CD4-positive, alpha-beta memory T cell (primary cell): ENCODE measurements at places on chromosomes 1 and 21. TPM values are rescaled to one million over a fixed set of nuclear protein-coding genes. Genes with fewer than 3 reads are reported as not detected.
A peak's percentile ranks its signal among the peaks of the same experiment; 100 is the strongest.

DNA sequence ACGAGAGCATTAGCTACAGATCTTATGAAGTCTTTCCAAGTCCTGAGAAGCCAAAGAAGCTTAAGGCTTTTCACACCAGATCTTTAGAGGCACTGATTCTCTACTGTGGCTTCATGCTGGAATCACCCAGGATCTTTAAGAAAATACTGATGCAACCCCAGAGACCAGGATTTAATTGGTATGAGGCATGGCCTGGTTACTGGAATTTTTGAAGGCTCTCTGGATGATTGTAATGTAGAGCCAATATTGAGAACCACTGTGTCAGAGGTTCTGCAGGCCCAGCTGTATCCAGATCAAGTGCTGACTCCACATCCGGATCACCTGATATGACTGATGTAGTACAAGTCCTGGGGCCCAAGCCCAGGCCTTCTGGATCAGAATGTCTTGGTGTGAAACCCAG is 105.7 kb downstream of the PLPPR5 start:
- H3K27ac ChIP-seq = no peak overlapping the region
- no peaks in the 10 kb centered on the region for H3K27me3 ChIP-seq
- no peak for DNase-seq
- H3K4me3 ChIP-seq = no peak overlapping the region

DNA sequence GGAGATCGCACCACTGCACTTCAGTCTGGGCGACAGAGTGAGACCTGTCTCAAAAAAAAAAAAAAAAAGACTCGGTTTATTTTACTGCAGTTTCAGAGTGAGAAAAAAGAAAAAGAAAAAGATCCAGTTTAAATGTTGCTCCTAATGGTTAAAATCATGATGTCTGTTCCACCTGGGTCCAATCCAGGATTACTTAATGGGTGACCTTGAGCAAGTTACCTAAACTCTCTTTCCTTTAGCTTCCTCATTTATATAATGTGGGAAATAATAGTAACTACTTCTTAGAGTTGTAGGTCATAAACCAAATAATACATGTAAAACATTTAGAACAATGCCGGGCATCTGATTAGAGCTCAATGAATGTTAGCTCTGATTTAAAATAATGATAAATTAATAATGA is 19.4 kb upstream of the RNF11 start:
- H3K4me1 ChIP-seq = peaks cover 11% of the 10 kb centered on the region
- H3K36me3 ChIP-seq = no peaks in the 10 kb centered on the region
- H3K4me3 ChIP-seq = no peak overlapping the region
- no peak overlapping the region for H3K27ac ChIP-seq
- H3K27me3 ChIP-seq = no peaks in the 10 kb centered on the region

DNA sequence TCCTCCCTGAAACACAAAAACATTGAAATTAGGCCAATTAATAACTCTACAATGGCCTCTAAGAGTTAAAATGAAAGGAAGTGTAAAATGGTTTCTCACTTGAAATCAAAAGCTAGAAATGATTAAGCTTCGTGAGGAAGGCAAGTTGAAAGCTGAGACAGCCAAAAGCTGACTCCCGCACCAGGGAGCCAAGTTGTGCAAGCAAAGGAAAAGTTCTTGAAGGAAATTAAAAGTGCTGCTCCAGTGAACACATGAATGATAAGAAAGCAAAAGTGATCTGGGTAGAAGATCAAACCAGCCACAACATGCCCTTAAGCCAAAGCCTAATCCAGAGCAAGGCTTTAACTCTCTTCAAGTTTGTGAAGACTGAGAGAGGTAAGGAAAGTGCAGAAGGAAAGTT is 22.8 kb downstream of the CYYR1 start:
- DNase-seq = no peak
- H3K4me3 ChIP-seq = no peak overlapping the region
- H3K4me1 ChIP-seq = no peaks in the 10 kb centered on the region
- H3K36me3 ChIP-seq = no peaks in the 10 kb centered on the region

DNA sequence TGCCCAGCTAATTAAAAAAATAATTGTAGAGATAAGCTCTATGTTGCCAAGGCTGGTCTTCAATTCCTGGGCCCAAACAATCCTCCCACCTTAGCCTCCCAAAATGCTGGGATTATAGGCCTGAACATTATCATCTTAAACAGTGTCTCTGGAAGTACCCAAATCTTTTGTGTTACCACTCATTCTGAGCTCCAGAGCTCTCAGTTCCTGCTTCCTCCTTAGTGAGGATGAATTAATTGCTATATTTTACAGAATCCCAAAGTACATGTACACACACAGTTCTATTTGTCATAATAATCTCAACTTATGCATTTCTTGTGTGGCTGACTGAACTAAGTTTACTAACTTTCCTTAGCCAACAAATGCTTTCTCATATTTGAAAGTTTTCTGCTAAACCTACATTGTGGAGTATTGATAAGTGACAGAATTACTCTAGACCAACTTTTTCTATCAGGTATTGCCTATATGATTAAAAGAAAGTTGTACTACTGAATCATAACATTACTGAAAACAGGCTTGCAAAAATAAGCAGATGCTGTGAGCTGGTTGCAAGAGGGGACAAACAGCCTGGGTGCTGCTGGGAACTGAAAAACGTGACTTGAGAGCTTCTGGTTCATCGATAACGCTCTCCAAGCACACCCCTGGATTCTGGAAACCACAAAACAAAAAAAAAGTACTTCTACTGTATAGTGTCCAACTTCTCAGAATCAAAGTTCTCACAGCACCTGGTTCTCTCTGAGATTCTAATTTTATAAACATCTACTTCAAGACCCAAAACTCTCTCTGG is 15.3 kb downstream of the VAV3 start:
- peaks cover 8% of the 10 kb centered on the region for H3K4me1 ChIP-seq
- H3K4me3 ChIP-seq = no peak overlapping the region
- no peaks in the 10 kb centered on the region for H3K27me3 ChIP-seq
- no peaks in the 10 kb centered on the region for H3K36me3 ChIP-seq
- H3K27ac ChIP-seq = no peak overlapping the region
- no peak for DNase-seq

- DNase-seq = no peak
- H3K36me3 ChIP-seq = no peaks in the 10 kb centered on the region
- H3K4me1 ChIP-seq = peaks cover 4% of the 10 kb centered on the region
- no peak overlapping the region for H3K27ac ChIP-seq
- H3K27me3 ChIP-seq = no peaks in the 10 kb centered on the region
These were observed 370.0 kb upstream of the C1orf174 start for GRCh38 chr1:4269952-4270570.

- no peaks in the 10 kb centered on the region for H3K27me3 ChIP-seq
- H3K4me1 ChIP-seq = no peaks in the 10 kb centered on the region
- H3K4me3 ChIP-seq = no peak overlapping the region
- H3K27ac ChIP-seq = no peak overlapping the region
These were observed 87.5 kb upstream of the RGS1 start for GRCh38 chr1:192488058-192488457.

DNA sequence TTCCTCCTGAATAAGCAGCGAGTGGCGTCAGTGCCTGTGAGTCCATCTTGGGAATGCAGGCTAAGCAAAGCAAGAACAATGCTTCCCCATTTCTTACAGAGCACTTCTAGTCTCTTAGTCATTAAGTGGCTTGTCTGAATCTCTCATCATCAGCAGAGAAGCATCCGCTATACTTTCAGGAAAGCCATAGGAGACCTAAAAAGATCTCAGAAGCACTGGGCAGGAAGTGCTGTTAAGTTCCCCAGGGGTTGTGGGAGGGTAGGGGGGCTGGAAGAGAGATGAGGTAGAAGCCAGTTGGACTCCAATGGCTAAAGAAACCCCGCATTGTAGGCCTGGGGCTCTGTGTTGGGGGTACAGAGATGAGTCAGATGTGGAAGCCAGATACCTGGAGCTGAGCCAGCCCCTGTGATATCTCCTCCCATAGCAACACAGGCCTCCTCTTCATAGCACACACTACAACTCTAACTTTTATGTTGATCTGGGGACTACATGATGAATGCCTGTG is 44.9 kb downstream of the SYT6 start:
- H3K4me3 ChIP-seq = no peak overlapping the region
- no peaks in the 10 kb centered on the region for H3K27me3 ChIP-seq
- DNase-seq = no peak
- H3K27ac ChIP-seq = no peak overlapping the region
- no peaks in the 10 kb centered on the region for H3K4me1 ChIP-seq

- no peak for DNase-seq
- no peaks in the 10 kb centered on the region for H3K36me3 ChIP-seq
- no peak overlapping the region for H3K27ac ChIP-seq
- no peak overlapping the region for H3K4me3 ChIP-seq
- H3K4me1 ChIP-seq = no peaks in the 10 kb centered on the region
These were observed 72.8 kb upstream of the HSD17B7 start for GRCh38 chr1:162717548-162718184.

GRCh38 chr1:31399976-31400375 is 13.0 kb upstream of the SERINC2 start:
- no peaks in the 10 kb centered on the region for H3K36me3 ChIP-seq
- peaks cover 2% of the 10 kb centered on the region for H3K4me1 ChIP-seq
- H3K27me3 ChIP-seq = no peaks in the 10 kb centered on the region
- H3K4me3 ChIP-seq = no peak overlapping the region
- DNase-seq = no peak

- no peaks in the 10 kb centered on the region for H3K27me3 ChIP-seq
- no peak overlapping the region for H3K27ac ChIP-seq
- no peak overlapping the region for H3K4me3 ChIP-seq
- no peaks in the 10 kb centered on the region for H3K36me3 ChIP-seq
- H3K4me1 ChIP-seq = no peaks in the 10 kb centered on the region
These were observed 130.0 kb upstream of the BACE2 start for GRCh38 chr21:41037936-41038335.

- H3K4me3 ChIP-seq = no peak overlapping the region
- no peak for DNase-seq
- no peaks in the 10 kb centered on the region for H3K36me3 ChIP-seq
- H3K4me1 ChIP-seq = no peaks in the 10 kb centered on the region
- no peak overlapping the region for H3K27ac ChIP-seq
These were observed 367.7 kb upstream of the DPYD start for GRCh38 chr1:98288494-98288893.

DNA sequence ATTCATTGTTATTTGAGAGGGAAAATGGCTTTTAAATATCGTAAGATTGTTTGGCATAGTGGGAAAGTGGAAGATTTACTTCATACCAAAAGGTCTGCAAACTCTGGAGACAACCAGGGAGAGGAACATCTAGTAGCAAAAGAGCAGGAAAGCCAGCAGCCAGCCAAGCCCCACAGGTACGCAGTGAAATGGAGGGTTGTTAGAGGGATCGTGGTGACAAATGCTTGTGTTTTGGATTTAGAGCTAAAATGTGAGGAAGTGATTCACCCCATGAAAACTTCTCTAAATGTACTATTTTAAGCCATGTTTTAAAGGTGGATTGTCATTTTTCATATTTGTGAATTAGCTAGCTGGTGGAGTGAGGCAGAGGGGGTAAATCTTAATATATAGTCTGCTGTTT is 69.3 kb downstream of the RPS6KC1 start:
- no peaks in the 10 kb centered on the region for H3K36me3 ChIP-seq

DNA sequence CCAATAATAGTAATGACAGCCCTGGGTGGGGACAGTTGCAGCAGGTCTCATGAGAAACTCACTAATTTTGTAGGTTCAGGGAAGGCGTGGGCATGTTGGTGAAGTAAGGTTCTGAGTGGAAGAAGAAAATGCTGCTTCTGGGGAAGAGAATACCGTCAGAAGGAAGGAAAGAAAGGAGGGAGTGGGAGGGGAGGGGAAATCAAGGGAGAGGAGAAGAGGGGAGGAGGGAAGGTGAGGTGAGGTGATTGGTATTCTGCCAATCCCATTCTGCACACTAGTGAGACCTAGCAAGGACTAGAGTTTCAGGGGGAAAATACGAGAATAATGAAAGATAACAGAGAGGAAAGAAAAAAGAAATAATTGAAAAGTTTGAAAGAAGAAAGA is 32.4 kb upstream of the MGST3 start:
- peaks cover 17% of the 10 kb centered on the region for H3K27me3 ChIP-seq
- peak overlapping the region; percentile 59 for H3K4me3 ChIP-seq
- H3K4me1 ChIP-seq = peaks cover 16% of the 10 kb centered on the region
- DNase-seq = no peak
- no peaks in the 10 kb centered on the region for H3K36me3 ChIP-seq

DNA sequence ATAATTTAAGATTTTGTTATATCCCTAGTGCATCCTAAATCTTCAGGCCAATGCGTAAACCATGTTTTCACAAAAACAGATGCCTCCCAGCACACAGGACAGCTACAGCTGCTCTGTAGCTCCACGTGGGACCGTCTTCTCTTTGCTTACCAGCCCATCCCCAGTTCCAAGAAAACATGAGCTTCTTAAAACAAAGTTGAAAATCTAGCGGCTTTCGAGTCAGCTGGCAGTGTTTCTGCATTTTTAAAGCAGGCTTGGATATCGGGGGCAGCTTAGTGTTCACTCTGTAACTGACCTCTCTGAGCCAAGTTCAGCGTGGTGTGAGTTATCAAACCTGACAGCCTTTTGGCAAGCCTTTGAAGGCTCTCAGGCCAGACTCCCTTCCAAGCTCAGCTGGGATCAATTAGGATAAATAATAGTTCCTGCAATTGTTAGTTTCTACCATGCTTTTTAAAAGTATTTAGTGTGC is 881.5 kb downstream of the LTN1 start:
- no peak overlapping the region for H3K27ac ChIP-seq
- no peaks in the 10 kb centered on the region for H3K36me3 ChIP-seq
- no peak for DNase-seq

The TSPEAR gene
- polyA plus RNA-seq = not detected

DNA sequence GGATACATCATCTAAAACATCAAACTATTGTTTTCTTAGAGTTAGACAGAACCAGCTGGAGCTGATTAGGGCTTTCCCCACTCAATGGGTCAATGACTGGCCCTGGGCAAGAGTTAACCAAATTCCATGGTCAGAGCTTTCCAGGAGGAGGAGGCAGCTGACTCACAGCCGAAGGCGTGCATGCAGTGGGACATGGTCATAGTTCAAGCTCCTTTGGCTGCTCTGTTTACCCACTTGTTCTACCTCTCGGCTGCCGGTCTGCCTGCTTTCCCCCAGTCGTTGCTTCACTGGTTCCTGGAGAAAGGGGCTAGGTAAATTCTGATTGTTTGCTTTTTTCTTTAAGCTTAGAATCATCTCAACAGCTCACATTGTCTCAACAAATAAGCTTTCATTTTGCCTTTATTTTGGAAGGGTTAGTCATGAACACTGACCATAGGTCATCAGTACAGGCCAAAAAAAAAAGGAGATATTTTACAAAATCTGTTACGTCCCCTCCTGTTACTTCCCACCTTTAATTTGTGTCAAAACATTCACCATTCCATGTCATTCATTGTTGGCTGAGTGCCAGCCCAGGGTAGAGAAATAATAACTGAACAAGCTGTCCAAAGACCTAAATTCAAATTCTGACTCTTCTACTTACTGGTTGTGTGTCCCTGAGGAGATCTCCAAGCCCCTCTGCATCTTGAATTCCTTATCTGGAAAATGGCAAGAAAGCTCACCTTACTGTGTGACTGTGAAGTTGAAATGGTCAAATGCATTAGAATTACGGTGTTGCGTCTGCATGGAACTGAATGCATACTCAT is 12.0 kb downstream of the MAB21L3 start:
- no peak overlapping the region for H3K27ac ChIP-seq
- DNase-seq = no peak
- H3K27me3 ChIP-seq = no peaks in the 10 kb centered on the region
- H3K4me1 ChIP-seq = peaks cover 19% of the 10 kb centered on the region
- H3K4me3 ChIP-seq = no peak overlapping the region

- no peaks in the 10 kb centered on the region for H3K36me3 ChIP-seq
- no peak overlapping the region for H3K4me3 ChIP-seq
- no peak for DNase-seq
- H3K27me3 ChIP-seq = peaks cover 10% of the 10 kb centered on the region
These were observed 3.5 kb downstream of the ELAVL4 start for GRCh38 chr1:50112193-50112592.

GRCh38 chr1:247908766-247909165 is 11.3 kb upstream of the OR2T8 start:
- H3K27me3 ChIP-seq = no peaks in the 10 kb centered on the region
- H3K4me3 ChIP-seq = no peak overlapping the region
- no peak for DNase-seq
- no peaks in the 10 kb centered on the region for H3K36me3 ChIP-seq
- no peaks in the 10 kb centered on the region for H3K4me1 ChIP-seq
